Mesothelial cell of epicardium (in vitro differentiated cells): ENCODE measurements at places on chromosomes 3 and 15. TPM values are rescaled to one million over a fixed set of nuclear protein-coding genes. Genes with fewer than 3 reads are reported as not detected.

GRCh38 chr15:30990036-30990435, 1.4 kb downstream of the MTMR10 start:
- peaks cover 22% of the 10 kb centered on the region for H3K4me1 ChIP-seq
- H3K4me3 ChIP-seq, result peak overlapping the region; percentile 96
- no peaks in the 10 kb centered on the region for H3K27me3 ChIP-seq
- H3K36me3 ChIP-seq, result peaks cover 6% of the 10 kb centered on the region
- DNase-seq, result no peak
- peak overlapping the region; percentile 98 for H3K27ac ChIP-seq

- H3K4me1 ChIP-seq, result peaks cover 2% of the 10 kb centered on the region
- no peak overlapping the region for H3K27ac ChIP-seq
- no peaks in the 10 kb centered on the region for H3K36me3 ChIP-seq
These were observed 2.1 kb downstream of the SCN5A start for GRCh38 chr3:38647217-38647970.

- no peaks in the 10 kb centered on the region for H3K27me3 ChIP-seq
- H3K4me1 ChIP-seq, result no peaks in the 10 kb centered on the region
- no peak overlapping the region for H3K4me3 ChIP-seq
- peaks cover 42% of the 10 kb centered on the region for H3K36me3 ChIP-seq
- no peak overlapping the region for H3K27ac ChIP-seq
These were observed 17.5 kb upstream of the MYO5A start for GRCh38 chr15:52546031-52546751.

GRCh38 chr3:100195375-100195774, 65.4 kb upstream of the TBC1D23 start:
- peaks cover 5% of the 10 kb centered on the region for H3K36me3 ChIP-seq
- no peak for DNase-seq
- no peak overlapping the region for H3K27ac ChIP-seq
- no peaks in the 10 kb centered on the region for H3K27me3 ChIP-seq
- peaks cover 8% of the 10 kb centered on the region for H3K4me1 ChIP-seq

DNA sequence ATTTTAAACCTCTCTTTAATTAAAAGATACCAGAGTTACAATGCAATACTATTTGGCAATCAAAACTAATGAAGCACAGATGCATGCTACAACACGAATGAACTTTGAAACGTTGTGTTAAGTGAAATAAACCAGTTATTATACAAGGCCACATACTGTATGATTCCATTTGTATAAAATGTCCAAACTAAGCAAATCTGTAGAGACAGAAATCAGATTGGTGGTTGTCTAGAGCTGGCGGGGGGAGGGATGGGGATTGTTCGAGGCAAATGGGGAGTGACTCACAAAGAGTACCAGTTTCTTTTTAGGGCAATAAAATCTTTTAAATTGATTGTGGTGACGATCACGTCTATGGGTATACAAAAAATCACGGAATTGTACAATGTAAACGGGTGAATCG, 677.0 kb downstream of the NTRK3 start:
- H3K36me3 ChIP-seq, result no peaks in the 10 kb centered on the region
- no peak for DNase-seq
- H3K27ac ChIP-seq, result no peak overlapping the region
- H3K4me3 ChIP-seq, result no peak overlapping the region

The SGO1 gene
- total RNA-seq, result 9.3 to 10.1 TPM (median 9.6 TPM) in 3 replicates

GRCh38 chr15:99090011-99090699, 14.7 kb upstream of the SYNM start:
- no peak overlapping the region for H3K27ac ChIP-seq
- H3K27me3 ChIP-seq, result peaks cover 5% of the 10 kb centered on the region
- no peaks in the 10 kb centered on the region for H3K36me3 ChIP-seq
- H3K4me3 ChIP-seq, result no peak overlapping the region

GRCh38 chr15:80246425-80246894, 5.6 kb downstream of the CTXND1 start:
- peaks cover 89% of the 10 kb centered on the region for H3K27me3 ChIP-seq
- no peaks in the 10 kb centered on the region for H3K4me1 ChIP-seq
- DNase-seq, result no peak
- H3K36me3 ChIP-seq, result no peaks in the 10 kb centered on the region
- H3K4me3 ChIP-seq, result no peak overlapping the region
- H3K27ac ChIP-seq, result no peak overlapping the region

DNA sequence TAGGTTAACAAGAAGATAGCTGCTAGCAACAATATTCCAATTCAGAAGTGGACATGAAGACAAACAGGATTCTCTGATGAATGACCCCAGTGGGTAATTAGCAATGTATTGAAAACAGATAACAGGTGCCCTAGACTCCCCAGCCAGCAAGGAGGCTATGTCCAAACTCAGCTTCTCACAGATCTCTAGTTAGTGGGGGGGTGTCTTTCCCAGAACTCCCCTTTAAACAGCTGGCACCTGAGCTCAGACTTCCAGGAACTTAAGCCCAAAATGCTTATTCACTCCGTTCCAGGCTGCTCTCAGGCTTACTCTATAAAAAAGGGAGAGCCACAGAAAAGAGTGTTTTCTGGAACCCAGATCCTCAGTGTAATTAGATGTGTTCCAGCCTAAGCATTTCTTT, 423.0 kb upstream of the THBS1 start:
- H3K27ac ChIP-seq, result no peak overlapping the region
- no peaks in the 10 kb centered on the region for H3K27me3 ChIP-seq
- no peak for DNase-seq
- no peak overlapping the region for H3K4me3 ChIP-seq
- peaks cover 24% of the 10 kb centered on the region for H3K4me1 ChIP-seq

The KLHL40 gene
- not detected in 3 replicates for total RNA-seq

GRCh38 chr3:149600634-149601033, 57.2 kb downstream of the WWTR1 start:
- peak overlapping the region; percentile 58 for H3K27ac ChIP-seq
- no peak for DNase-seq
- H3K36me3 ChIP-seq, result peaks cover 5% of the 10 kb centered on the region
- no peaks in the 10 kb centered on the region for H3K27me3 ChIP-seq

GRCh38 chr3:122941228-122942206, 86.0 kb downstream of the SEMA5B start:
- H3K4me1 ChIP-seq, result peaks cover 17% of the 10 kb centered on the region
- no peak overlapping the region for H3K27ac ChIP-seq
- no peak overlapping the region for H3K4me3 ChIP-seq
- no peak for DNase-seq
- H3K36me3 ChIP-seq, result no peaks in the 10 kb centered on the region

The IFRD2 gene
- 40.2 to 47.3 TPM (median 46.9 TPM) in 3 replicates for total RNA-seq

GRCh38 chr3:183252118-183252782, 803 bp upstream of the B3GNT5 start:
- peak overlapping the region; percentile 74 for H3K4me3 ChIP-seq
- peaks cover 18% of the 10 kb centered on the region for H3K4me1 ChIP-seq
- DNase-seq, result no peak
- no peaks in the 10 kb centered on the region for H3K36me3 ChIP-seq

The TRPM1 gene
- not detected in 3 replicates for total RNA-seq

DNA sequence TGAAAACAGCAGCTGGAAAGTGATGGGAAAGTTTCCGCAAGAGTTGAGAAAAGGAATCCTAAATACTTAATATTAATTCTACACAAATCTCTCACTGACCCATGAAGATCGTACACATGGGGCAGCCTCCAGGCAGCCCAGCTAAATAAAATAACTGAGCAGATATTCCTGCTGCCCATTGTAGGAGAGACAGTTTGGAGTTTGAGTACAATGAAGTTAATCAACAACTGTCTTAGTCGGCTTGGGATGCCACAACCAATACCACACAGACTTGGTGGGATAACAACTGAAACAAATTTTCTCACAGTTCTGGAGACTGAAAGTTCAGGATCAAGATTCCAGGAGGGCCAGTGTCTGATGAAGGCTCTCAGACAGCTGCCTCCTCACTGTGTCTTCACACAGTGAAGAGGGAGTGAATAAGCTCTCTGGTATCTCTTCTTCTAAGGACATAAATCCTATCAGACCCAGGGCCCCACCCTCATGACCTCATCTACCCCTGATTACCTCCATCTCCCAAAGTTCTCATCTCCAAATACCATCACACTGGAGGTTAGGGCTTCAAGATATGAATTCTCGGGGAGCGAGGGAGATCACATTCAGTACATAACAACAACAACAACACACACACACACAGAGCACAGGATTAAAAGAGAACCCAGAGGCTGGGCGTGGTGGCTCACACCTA, 9.7 kb downstream of the TRPM7 start:
- peaks cover 9% of the 10 kb centered on the region for H3K36me3 ChIP-seq
- DNase-seq, result no peak
- peak overlapping the region; percentile 62 for H3K27ac ChIP-seq
- H3K27me3 ChIP-seq, result no peaks in the 10 kb centered on the region
- no peak overlapping the region for H3K4me3 ChIP-seq

GRCh38 chr3:32313169-32313568, 74.7 kb downstream of the CMTM8 start:
- H3K4me3 ChIP-seq, result no peak overlapping the region
- H3K4me1 ChIP-seq, result peaks cover 18% of the 10 kb centered on the region
- DNase-seq, result no peak
- H3K27me3 ChIP-seq, result no peaks in the 10 kb centered on the region

- H3K27ac ChIP-seq, result peak overlapping the region; percentile 83
- no peaks in the 10 kb centered on the region for H3K27me3 ChIP-seq
- H3K4me1 ChIP-seq, result peaks cover 33% of the 10 kb centered on the region
- peaks cover 15% of the 10 kb centered on the region for H3K36me3 ChIP-seq
- DNase-seq, result no peak
These were observed 271.0 kb upstream of the CBLB start for GRCh38 chr3:106139826-106140225.

GRCh38 chr3:112508860-112509259, 9.6 kb upstream of the BTLA start:
- no peak overlapping the region for H3K27ac ChIP-seq
- no peak overlapping the region for H3K4me3 ChIP-seq
- H3K36me3 ChIP-seq, result peaks cover 7% of the 10 kb centered on the region

The IL20RB gene
- 0.86 to 1.8 TPM (median 1.6 TPM) in 3 replicates for total RNA-seq

The P2RY13 gene
- not detected in 3 replicates for total RNA-seq

The LDHAL6B gene
- not detected in 3 replicates for total RNA-seq

The NDUFAF3 gene
- 61.4 to 63.4 TPM (median 62.0 TPM) in 3 replicates for total RNA-seq

DNA sequence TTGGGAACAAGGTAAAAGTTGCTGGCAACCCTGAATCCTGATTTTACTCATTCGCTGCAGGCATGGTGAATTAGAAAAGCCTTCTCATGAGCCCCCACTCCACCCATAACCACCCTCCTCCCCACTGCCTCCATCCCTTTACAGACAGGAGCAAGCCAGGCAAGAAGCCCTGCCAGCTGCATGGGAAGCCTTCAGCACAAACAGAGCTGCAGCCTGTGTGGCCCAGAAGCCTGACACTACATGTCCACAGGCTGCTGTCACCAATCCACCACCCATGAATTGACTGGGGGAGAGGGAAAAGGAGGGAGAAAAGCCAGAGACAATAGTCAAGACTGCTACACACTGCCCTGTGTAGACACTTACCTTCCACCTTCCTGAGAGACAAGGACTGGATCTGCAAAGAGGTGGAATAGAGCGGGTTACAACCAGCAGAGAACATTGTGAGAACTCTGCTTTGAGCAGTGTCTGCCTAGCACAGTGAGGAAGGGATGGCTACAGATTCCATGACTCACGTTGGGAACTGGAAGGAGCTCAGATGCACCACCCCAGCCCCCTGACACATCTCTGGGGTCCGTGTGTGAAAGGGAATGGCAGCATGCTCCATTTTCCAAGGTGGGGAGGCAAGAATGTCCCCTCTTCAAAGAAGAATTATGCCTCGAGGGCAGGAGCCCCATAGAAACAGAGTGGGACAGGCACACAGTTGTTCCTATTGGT, 33.9 kb downstream of the DZIP1L start:
- no peak for DNase-seq
- no peaks in the 10 kb centered on the region for H3K27me3 ChIP-seq

DNA sequence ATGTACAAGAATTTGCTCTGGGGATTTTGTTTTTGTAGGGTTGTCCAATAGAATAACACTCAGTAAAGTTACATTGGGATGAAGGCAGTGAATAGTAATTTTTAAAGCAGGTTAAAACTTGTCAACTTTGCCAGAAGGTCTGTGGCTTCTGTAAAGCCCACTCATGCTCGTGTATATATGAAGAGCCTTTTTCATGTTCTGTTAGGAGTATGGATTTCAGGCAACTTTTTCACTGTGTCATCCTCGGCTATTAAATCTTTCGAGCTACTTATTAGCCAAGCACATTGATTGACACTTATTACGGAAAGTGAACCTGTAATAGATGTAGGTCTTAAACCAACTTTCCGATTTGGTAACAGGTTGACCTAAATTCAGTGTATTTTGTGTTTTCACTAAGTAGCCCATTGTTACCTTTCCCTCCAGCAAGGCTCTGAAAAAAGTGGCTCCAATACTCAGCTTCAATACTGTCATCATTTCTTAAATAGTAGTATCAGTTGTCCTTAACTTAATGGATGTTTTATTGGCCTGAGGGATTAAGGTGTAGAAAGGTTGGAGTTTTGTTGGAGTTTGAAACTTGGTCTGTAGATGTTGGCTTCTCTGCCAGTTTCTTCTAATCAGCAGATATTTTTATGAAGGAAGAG, 1.7 kb downstream of the PAK2 start:
- H3K27me3 ChIP-seq, result no peaks in the 10 kb centered on the region
- peaks cover 17% of the 10 kb centered on the region for H3K36me3 ChIP-seq
- DNase-seq, result no peak
- peak overlapping the region; percentile 100 for H3K27ac ChIP-seq
- H3K4me3 ChIP-seq, result peak overlapping the region; percentile 99
- peaks cover 11% of the 10 kb centered on the region for H3K4me1 ChIP-seq

DNA sequence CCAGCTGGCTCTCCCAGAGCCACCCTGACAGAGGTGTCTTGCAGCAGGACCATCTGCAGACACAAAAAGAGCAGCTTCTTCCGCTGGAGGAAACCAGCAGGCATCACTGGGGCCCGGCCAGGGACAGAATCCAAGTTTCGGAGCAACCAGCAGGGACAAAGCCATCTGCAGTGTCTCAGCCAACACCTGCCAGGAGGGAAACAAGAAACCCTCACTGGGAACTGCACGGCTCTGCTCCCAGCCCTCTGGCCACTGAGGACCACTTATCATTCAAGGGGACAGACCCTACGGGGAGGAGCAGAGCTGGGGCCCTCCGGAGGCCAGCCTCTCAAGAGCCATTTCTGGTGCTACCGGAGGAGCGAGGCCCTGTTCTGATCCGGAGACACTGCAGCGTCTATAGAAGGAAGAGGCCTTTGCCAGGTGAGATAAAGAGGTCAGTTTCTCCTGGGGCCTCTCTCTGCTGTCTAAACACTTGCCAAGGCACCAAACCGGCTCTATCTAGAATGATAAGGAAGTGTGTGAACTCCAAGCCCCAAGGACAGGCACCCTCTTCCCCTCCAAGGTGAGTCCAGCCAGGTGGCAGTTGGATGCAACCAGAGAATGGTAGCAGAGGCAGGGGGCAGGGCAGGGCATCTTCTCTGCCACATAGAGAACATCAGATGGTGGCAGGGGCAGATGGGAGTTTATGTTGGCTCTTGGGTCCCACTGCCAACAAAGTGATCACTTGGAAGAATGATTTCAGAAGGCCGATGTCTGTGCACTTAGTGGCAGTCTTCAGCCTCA, 89.0 kb downstream of the CHSY1 start:
- no peak overlapping the region for H3K4me3 ChIP-seq
- peak; percentile 40 for DNase-seq
- H3K36me3 ChIP-seq, result peaks cover 6% of the 10 kb centered on the region
- H3K4me1 ChIP-seq, result peaks cover 8% of the 10 kb centered on the region
- peak overlapping the region; percentile 13 for H3K27ac ChIP-seq
